Activated T-cell treated with anti-CD3 and anti-CD28 coated beads, Interleukin-2, amount 50 U/mL, for 24 hours (primary cell): ENCODE measurements at places on chromosomes 16 and 17.

GRCh38 chr17:10360578-10360977, 12.2 kb downstream of the MYH13 start:
- no peak for DNase-seq

GRCh38 chr17:69949496-69949895, 125.5 kb upstream of the KCNJ16 start:
- no peak for DNase-seq

DNA sequence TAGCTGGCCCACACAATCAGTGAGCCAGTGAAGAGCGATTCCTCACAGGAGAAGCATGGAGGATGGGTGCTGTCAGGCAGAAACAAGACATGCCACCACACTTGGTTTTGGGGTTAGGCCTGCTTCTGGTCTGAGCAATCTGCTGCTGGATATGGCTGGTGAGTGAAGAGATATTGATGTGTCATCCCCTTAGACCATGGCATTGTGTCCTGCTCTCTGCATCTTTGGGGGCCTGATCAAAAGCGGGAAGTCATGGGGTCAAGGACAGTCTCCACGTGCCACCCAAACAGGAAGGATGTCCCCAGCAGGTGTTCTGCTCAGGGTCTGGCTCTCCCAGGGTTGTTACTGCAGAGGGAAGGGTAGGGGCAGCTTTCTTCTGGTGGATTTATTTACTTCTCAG, 140.7 kb downstream of the PRKCB start:
- DNase-seq: no peak

DNA sequence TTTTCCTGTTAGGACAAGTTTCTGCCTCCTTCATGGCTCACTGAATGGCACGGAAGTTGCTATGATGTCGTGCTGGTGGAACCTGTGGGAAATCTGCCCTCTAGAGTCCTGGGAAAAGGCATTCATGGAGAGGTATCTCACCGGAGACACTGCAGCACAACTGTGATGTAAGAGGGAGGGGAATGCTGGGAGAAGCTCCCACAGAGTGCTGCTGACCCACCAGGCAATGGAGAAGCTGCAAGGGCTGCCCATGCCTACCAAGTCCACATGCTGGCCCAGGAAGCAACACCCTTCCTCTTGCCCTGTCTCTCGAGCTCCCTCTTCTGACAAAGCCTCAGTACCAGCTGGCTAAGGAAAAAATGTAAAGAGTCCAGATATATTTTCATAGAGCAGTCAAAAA, 45.2 kb upstream of the SLC5A11 start:
- DNase-seq: no peak

DNA sequence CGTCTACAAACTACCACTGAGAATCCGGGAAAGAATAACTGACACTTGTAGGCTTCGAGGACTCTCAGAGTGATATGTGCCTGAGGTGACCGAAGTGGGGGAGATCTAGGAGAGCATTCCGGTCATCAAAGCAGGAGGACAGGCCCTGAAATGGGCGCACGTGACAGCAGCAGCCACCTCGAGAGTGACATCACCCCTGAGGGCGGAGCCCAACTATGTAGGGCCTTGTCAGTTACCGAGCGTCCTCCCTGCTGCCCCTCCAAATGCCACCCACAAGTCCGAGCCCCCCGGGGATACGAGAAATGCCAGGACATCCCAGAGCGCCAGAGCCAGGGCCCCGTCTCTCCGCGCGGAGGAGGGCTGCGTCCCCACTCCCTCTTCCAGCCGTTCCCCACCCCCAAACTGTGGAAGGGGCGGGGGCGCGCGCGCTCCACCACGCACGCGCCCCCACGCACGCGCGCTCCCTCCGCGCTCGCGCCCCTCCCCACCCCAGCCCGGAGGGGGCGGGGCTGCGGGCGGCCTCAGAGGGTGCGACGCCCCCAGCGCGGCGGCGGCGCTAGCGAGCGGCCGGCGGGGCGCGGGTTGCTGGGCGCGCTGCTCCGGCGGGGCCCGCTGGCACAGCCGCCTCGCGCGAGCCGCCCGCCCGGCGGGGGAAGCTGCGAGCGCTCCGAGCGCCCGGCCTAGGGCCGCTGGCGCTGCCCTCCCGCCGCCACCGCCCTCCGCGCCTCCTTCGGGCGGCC, at the start of gene TANC2:
TANC2 (plus strand) TSS at position 550 of the 740 bp plus-strand sequence. CDS start 43,325 bp downstream, outside the sequence.
- peak; percentile 82 for DNase-seq

GRCh38 chr16:53817812-53818550, 114.0 kb downstream of the FTO start:
- no peak for DNase-seq

DNA sequence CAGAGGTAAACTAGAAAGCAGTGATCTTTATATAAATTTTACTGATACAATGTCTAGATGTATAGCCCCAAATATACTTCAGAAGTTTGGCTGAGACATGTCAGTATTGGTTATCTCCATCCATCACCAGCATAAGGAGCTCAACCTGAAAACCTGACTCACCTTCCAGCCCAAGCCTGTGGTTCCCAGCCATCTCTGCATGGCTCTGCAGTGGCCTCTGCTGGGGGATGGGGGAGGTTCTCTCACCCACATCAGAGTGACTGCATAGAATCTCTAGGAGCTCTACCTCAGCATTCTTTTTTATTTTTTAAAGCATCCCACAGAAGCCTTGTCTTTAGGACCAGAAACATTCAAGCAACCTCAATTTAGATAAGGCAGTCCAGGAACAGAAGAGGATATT, 27.3 kb downstream of the USP7 start:
- peak; percentile 82 for DNase-seq

DNA sequence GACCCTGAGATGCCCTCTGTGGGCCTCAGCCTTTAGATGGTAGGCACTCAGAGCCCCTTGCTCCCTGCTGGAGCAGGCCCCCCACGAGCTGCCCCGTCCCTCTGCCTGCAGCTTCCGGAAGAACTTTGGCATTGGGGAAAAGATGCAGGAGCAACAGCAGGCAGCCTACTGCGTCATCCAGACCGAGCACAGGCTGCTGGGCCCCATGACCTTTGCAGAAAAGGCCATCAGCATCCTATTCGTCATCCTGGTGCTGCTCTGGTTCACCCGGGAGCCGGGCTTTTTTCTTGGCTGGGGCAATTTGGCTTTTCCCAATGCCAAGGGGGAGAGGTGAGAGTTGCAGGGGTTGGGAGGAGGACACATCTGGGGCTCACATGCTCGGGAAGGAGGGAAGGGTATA, 12.7 kb upstream of the FOXN1 start:
- DNase-seq: no peak

DNA sequence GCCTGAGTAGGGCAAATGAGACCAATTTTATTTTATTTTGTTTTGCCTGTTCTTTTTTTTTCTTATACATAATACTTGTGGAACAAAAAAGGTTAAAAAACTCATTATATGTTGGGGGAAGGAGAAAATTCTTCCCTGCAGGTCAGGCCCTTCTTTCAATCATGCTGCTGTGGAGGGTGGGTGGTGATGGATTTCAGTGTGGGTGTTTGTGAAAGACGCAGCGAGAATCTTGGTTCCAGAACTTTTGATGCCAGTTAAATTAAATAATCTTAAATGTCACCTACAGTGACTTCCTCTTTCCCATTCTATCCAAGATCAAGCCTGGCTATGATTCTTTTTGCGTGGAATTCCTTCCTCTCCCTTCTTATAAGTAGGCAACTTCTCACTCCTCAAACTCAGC, 595.8 kb upstream of the EEF2KMT start:
- no peak for DNase-seq

DNA sequence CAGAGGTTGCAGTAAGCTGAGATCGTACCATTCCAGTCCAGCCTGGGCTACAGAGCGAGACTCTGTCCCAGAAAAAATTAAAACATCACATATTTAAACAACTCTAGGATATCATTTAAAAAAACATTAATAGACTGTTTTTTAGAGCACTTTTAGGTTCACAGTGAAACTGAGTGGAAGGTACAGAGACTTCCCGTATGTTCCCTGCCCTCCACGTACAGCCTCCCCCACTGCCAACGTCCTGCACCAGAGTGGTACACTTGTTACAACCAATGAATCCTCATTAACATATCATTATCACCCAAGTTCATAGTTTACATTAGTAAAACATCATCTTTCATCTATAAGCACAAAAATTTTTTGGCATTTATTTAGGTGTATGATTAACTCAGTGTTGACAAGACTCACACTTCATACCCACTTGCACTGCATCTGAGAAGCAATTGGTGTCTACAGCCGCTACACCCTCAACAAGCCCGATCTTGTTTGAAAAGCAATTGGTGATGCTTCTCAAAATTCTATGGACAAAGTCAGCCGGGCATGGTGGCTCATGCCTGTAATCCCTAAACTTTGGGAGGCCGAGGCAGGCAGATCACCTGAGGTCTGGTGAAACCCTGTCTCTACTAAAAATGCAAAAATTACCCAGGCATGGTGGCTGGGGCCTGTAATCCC, 39.9 kb upstream of the STH start:
- DNase-seq: no peak

GRCh38 chr16:85931596-85932402, 32.8 kb downstream of the IRF8 start:
- DNase-seq: no peak

GRCh38 chr16:80323808-80324195, 217.0 kb upstream of the DYNLRB2 start:
- no peak for DNase-seq

GRCh38 chr17:33970279-33970678, 284.8 kb upstream of the CCL2 start:
- no peak for DNase-seq

DNA sequence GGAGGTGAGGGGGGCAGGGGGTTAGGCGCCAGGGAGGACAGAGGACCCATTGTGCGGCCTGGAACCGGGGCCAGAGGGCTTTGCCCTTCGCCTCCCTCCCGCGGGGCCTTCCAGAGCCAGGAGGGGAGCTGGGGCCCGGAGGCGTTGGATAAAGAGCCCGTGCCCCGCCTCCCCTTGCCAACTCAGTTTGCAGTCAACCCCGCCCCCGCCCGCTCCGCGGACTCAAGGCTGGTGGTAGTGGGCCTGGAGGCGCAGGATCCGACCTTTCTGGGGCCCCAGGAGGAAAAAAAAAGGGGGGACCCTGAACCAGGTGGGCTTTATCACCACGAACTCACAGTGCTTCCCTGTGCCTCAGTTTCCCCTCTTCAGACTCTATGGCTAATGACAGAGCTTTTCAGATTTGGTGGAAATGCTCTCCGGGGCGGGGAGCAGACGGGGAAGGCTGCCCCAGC, 2.0 kb upstream of the SPHK1 start:
- DNase-seq: peak; percentile 48

GRCh38 chr17:15422392-15422965, 44.9 kb downstream of the CDRT4 start:
- no peak for DNase-seq

- no peak for DNase-seq
These were observed 73.1 kb upstream of the MAF start for GRCh38 chr16:79673635-79674034.

GRCh38 chr16:54939510-54940278, 9.0 kb downstream of the IRX5 start:
- DNase-seq: no peak

DNA sequence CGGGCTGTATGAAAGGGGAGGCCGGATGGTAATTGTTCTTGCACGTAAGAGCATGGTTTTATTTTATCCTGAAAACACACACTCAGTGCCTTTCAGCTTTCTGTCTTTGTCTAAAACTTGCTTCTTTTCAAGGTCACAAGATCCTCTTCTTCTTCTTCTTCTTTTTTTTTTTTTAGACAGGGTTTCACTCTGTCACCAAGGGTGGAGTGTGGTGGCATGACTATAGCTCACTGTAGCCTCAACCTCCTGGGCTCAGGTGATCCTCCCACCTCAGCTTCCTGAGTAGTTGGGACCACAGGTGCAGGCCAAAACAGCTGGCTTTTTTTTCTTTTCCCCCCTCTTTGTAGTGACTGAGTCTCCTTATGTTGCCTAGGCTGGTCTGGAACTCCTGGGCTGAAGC, 15.9 kb upstream of the ZNF629 start:
- no peak for DNase-seq

- DNase-seq: no peak
These were observed 146.1 kb upstream of the GSE1 start for GRCh38 chr16:85466989-85467388.

GRCh38 chr17:54932711-54933110, 32.1 kb downstream of the TOM1L1 start:
- DNase-seq: no peak

GRCh38 chr17:81056312-81056711, 21.4 kb downstream of the BAIAP2 start:
- DNase-seq: no peak

- no peak for DNase-seq
These were observed 1.5 kb downstream of the TMEM100 start for GRCh38 chr17:55720919-55721836.

DNA sequence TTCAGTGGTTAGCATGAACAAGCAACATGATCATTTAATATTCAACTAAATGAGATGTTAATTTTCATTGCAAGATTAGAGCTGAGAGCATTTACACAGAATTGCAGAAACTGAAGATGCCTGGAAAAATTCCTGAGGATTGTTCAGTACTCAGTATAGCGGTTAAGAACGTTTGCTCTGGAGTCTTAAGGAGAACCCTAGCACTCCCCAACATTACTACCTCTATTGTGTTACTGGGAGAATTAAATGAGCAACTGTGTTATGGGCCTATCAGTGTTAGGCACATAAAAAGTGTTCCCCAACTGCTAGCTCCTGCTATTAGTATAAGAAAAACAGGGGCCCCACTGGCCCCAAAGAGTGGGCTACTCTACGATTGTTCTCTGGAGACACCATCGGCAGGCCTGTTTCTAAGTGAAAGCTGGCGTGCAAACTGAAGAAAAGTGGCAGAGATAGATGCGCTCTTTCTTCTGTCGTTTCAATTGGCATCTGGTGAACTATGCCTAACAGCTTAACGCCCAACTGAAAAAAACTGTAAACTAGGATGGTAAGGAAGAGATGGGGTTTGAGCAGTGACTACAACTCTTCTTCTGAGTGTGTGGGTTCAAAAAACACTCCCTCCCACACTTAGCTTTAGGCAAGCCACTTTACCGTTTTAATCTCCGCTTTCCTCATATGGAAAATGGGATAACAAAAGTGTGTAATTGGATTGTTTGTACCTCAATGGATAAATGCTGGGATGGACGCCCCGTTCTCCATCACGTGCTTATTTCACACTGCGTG, 1.3 kb downstream of the CDR2 start:
- DNase-seq: no peak

- no peak for DNase-seq
These were observed 24.0 kb downstream of the PARN start for GRCh38 chr16:14606102-14606501.

DNA sequence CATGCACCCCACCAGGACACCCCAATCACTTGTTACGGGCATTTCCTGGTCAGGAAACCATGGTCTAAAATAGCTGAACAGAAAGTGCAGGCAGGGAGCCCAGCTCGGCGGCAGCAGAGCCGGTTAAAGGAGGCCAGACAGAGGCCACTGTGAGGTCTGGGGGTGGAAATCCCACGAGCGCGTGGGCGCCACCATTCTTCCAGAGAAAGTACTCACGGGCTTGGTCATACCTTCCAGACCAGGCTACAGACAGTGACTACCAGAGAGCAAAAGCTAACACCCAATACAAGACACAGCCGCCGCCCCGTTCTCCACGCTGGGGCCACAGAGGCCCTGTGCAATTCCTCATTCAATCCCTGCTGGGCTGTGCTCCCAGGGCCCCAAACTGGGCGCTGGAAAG, 11.9 kb downstream of the CEP131 start:
- DNase-seq: no peak
